ENCODE measurements at places on chromosomes 12 and 14.

DNA sequence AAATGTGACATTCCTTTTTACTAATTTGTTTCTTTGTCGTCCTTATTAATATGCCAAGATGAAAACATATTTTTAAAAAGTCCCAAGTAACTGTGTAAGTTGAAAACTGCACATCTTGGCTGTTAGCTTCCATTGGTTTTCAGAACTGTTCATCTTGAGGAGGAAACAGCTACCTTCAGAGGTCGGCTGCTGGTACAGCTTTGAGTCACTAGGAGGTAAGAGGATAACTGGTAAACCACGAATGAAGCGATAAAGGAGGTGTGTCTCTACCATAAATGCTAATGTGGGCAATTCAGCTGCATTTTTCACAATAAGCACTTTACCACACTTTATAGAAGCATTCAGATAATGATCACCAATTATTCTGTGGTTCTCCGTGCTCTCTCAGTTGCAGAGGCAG lies 137.5 kb upstream of the KRAS start:
- DNase-seq: no peak

GRCh38 chr14:85042301-85042700 lies 487.6 kb upstream of the FLRT2 start:
- DNase-seq: no peak

GRCh38 chr12:10652192-10652591 lies 21.7 kb downstream of the STYK1 start:
- no peak for DNase-seq

- no peak for DNase-seq
These were observed 73.2 kb downstream of the MYRFL start for GRCh38 chr12:69898236-69898635.

DNA sequence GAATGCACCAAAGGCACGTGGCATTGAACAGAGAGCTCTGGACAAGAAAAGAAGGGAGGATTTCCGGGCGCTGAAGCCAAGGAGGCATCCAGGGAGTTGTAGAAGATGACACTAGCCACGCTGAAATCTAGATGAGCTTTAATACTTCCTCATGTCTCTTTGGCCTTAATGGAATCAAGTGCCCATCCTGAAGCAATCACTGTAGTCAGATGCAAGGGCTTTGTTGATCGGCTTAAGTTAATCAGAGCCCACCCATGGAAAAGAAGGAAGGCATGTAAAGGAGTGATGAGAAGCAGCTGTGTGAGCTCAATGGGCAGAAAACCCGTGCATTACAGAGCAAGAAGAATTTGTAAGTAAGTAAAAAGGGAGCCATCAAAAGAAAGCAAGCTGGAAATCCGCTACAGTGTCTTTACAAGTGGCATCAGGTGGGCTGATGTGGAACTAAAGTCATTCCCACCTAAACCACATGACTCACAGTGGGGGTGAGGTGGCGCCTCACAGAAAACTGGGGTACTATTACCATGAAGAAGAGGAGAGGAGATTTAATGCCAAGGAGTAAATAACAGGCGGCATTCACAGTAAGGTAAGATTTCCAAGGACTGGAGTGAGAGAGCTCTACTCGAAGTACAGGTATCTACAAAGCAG lies 48.4 kb downstream of the NDUFA12 start:
- no peak for DNase-seq

All from GM12864 (cell line).